T follicular helper cell (primary cell): ENCODE measurements at places on chromosomes 16 and 17.

DNA sequence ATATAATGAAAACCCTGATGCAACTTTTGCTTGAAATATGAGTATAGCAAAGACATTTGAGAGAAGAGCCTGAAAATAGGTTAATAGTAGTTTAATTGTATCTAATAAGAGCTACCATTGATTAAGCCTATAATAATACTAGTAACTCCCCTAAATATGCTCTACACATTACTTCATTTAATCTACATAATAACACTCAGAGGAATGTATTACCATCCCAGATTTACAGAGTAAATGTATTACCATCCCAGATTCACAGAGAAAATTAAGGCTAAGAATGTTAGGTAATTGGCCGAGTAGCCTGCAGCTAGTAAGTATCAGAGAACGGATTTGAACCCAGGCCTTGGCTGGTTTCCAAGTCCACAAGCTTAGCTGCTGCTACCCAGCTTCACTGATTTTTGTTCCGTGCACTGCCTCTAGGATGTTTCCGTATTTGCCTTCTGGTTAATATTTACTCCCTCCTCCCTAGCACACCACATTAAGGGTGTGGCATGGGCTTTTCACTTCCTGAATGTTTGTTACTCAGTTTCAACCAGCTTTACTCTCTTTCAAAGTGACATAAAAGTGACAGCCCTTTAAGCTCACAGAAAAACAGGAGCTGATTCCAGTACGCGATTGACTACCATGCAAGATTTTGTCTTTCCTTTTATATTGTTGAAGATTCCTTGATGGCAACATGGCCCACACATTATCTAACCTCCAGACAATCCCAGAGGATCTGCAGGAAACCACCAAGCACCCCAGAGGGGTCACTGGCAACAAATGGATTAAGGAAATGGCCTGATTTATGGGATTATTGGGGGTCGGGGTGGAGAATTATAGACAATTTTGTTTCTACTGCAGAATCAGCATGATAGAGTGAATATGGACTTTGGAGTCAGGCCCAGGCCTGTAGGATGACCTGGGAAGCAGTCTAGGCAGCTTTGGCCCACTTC lies 26.7 kb upstream of the TOX3 start:
- no peak for DNase-seq

DNA sequence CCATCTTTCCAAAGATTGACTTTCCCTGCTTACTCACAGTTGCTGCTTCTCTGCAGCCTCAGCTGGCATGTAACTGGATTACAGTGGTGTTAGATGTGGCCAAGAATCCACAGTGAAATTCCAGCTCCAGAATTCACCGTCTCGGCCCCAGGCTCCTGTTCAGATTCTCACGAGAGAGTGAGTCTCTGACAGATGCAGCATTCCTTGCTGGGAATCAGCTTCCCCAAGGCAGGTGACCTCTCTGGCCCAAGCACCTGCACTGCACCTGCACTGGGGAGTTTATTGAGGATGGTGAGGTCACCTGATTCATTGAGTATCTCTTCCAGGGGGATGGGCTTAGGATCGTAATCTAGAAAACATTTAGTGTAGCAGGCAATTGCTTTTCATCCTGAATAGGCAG lies 600.5 kb upstream of the RBFOX1 start:
- no peak for DNase-seq

GRCh38 chr16:68689921-68690320 lies 44.8 kb downstream of the CDH3 start:
- DNase-seq = no peak

GRCh38 chr16:79328402-79329165 lies 272.0 kb downstream of the MAF start:
- DNase-seq = no peak

DNA sequence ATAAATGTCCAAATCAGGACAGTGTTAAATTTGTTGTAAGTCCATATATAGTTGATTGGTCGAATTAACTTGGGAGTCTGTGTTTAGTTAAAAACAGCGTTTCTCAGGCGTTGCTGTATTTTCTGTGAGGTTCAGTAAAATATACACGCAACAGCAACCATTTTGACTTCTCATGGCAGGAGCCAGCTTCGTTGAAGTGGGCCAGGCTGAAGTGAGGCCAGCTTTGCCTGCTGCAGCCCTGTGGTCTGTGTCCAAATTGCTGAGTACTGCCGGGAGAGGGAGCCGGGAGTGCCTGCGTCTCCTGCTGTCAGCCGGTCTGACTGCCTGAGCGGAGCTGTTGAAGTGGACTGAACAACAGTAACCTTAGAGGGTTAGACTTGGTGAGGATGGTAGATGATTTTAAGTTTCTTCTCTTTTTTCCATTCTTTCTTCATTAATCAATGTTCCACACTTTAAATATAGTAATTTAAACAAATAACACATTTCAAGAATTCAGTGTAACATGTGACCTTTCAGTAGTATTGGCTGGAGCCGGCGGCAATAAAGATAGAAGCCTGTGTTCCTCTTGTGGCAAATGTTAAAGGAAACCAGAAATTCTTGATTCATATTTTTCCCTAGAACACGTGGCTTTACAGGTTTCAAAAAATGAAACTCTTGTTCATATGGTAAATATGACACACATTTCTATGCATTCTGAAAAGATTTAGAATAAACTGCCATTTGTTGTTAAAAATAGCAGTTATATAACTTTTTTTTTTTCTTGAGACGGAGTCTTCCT lies 37.0 kb upstream of the ZNF750 start:
- DNase-seq = no peak

GRCh38 chr17:31404028-31404949 lies 12.8 kb downstream of the RAB11FIP4 start:
- no peak for DNase-seq
